Fibroblast of villous mesenchyme (primary cell): ENCODE measurements at places on chromosomes 16 and 17. TPM values are rescaled to one million over a fixed set of nuclear protein-coding genes. Genes with fewer than 3 reads are reported as not detected.

TAF1C gene
- total RNA-seq: 19.4 and 20.9 TPM in 2 replicates

DNA sequence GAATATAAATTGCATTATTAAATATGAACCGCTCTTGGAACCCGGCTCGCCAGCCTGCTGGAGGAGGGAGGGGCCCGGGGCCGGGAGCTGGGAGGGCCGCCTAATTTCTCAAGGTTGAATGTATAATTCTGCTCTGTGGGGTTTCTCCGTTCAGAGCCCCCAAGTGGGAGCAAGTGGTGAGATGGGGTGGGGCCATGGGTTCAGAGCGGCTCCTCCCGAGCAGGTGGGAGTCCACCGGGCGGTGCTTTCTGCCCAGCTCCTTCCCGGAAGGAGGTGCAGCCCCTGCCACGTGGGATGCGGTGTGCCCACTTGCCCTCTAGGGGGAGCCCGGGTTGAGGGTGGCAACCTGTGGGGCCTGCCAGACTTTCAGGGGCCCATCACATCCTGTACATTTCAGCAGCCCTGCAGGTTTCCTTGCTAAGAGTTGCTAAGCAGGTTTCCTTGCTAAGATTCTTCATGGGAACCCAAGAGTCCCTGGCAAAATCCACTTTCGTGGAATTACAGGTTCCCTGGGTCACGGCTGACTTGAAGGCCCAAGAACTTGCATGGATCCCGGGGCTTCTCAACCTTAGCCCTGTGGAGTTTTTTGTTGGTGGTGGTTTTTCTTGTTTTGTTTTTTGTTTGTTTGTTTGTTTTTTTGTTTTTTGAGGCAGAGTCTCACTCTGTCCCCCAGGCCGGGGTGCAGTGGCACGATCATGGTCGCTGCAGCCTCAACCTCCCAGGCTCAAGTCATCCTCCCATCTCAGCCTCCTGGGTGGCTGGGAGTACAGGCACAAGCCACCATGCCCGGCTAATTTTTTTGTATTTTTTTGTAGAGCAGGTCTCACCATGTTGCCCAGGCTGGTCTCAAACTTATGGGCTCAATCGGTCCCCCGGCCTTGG is 196.7 kb upstream of the GSE1 start:
- DNase-seq: peak; percentile 29

GRCh38 chr17:18016426-18016825 is 22.5 kb downstream of the ATPAF2 start:
- no peak for DNase-seq

DNA sequence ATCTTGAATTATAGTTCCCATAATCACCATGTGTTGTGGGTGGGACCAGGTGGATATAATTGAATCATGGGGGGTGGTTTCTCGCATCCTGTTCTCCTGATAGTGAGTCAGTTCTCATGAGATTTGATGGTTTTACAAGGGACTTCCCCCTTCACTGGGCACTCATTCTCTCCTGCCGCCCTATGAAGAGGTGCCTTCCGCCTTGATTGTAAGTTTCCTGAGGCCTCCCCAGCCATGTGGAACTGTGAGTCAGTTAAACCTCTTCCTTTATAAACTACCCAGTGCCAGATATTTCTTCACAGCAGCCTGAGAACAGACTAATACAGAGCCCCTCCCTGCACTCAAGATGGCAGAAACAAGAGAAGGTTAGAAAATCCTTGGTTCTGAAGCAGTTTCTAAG is 26.4 kb downstream of the LDAF1 start:
- no peak for DNase-seq

DNA sequence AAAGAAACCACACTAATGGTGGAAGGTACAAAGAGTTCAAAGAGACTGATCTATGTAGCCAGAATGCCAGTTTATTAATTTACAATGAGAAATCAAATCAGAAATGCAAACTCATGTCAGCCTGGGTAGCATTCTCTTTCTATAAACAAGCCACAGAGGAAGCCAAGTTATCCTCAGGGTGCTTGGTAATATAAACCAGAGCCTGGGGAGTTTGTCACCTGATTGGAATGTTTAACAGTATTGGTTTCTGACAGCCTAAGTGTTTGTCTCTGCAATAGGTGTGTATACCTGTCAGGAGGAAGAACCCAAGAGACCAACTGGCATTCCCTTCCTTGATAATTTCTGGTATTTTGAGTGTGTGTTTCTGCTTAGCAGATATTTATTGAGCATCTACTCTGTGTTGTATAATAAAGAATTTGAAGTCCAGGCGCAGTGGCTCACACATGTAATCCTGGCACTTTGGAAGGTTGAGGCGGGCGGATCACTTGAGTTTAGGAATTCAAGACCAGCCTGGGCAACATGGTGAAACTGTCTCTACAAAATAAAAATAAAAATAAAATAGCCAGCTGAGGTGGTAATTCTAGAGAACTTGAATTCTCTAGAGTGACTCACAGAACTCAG is 3.1 kb upstream of the C17orf58 start:
- peak; percentile 57 for DNase-seq

DNA sequence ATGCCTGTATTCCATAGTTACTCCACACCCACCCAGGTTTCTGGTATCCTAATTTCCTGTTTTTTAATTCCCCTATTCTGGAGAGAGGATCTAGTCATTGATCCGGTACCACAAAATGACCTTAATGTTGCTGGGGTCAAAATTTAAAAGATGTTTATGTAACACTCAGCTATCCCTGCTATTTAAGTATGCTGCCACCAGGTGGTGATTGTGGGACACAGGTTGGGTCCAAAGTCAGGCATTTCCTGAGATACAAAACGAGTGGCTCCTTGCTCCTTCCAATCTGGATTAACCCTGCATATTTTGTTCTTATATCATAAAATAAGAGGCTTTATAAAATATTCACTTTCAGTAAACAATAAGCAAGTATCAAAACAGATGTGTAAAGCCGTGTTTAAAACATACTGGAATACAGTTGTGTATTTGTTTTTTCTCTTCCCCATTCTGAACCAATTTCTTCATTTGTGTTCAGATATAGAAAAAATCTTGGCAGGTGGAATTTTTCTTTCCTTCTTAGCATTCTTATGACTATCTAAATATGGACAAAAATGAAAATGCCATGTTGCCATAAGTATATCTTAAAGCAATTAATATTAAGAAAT is 16.3 kb downstream of the HS3ST4 start:
- DNase-seq: no peak

DNA sequence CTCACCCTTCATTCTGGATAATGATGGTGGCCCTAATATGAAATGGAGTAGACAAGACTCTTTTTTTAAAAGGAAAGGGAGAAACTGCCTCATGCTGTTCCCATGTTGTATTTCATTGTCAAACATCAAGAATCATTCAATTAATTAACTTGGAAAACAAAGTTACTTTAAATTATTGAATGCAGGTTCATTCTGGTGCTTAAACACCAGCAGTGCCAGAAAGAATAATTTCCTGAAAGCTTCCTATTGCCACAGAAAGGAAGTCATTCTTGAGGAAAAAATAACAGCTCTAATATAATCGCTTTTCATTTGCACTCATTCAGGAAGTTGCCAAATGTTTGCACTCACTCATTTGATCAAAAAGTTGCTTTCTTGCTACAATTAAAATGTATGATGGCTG is 497.1 kb upstream of the CDH11 start:
- no peak for DNase-seq
